Stimulated activated naive B cell treated with anti-CD40 and anti-IgM and Interleukin-4, amounts not matched to agents 10 μg/mL and 1 μg/mL and 100 μg/mL, for 72 hours (primary cell): ENCODE measurements at places on chromosomes 7 and 10.

DNA sequence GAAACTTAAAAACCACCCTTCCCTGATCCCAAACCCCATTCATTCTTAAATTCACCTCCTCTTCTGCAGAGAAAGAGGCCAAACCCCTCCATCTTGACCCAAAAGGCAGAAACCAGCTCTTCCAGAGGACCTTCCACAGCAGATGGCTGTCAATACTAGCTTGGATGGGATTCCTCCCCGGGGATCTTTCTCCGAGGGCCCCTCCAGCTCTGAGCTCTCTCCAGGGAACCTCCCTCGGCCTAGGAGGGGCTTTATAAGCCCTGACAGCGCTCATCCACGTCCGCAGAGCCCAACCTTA, 5.4 kb downstream of the TNRC18 start:
- no peak for DNase-seq

- no peak for DNase-seq
Observed at GRCh38 chr10:27646194-27646593, 99.4 kb downstream of the MKX start.

GRCh38 chr7:122736183-122736582, 33.5 kb upstream of the RNF148 start:
- no peak for DNase-seq

- DNase-seq, result no peak
Observed at GRCh38 chr10:83522456-83522855, 616.9 kb upstream of the GHITM start.

DNA sequence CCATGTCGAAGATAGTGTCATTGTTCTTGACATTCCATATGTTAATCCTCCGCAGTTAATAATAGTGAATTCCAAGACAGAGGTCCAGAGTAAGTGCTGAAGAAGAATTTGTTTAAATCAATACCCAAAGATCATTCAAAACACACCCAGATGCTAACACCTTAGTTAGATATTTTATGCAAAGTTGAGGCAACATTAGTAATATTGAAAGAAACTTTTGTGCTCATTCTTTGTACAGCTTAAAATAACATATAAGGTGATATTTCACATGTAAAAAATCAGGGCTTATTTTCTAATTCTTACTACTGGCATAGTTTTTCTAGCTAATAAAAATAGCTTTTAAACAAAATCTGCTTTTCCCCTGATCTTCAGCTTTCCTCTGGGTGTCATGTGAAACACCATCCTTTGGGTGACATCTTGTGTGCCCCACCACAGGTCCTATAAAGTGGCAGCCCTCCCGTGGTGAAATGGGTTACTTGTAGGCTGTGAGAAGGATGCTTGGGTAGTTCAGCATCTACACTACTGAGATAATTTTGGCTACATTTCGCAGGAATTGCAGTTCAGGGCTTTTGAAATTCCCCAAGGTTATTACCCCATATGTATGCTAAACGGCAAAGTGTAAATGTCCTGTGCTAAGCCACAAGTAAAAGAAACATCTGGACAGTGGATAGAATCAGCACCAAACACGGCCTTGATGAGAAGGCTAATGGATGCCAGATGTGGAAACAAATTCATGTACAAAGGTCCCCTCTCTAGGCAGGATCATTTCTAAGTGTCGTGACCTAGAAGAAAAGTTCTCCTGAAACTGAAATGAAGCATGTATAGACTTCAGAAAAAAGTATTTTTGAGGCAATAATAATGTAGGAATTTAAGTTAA, 105.4 kb downstream of the GRM3 start:
- no peak for DNase-seq

DNA sequence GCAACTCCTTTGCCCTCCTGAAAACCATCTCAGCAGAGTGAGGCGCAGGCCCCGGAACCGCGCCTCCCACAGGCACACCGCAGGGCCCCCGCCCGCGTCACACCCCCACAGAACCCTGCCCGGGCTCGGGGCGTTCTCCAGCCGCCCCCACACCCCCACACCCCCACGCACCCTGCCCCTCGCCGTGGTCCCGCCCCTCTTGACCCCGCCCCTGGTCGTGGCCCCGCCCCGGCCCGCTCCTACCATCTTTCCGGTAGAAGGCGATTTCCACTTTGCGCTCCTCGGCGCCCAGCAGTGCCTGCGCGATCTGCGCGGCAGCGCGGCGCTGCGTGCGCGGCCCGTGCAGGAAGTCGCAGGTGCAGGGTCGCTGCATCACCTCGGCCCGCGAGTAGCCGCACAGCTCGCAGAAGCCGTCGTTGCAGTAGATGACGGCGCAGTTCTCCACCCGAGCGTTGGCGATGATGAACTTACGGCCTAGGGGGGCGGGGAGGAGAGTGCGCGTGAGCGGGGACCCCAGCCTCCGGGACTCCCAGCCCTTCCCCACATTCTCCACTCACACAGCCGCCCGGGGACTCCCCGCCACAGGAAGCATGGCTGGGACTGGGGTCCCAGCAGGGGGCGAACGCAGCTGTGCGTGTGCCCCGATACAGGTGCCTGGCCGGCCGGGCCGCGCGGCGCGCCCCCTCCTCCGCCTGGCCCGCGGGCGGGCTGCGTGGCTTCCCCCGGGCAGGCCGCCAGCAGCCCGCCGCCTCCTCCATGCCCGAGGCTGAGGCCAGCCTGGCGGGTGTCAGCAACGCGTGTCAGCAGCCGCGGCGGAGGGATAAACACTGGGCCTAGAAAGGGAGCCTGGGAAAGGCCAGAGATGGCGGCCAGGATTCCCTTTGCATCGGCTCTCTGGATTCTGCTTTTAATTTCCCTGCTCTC, 3.4 kb downstream of the KCNH2 start:
- peak; percentile 52 for DNase-seq

- no peak for DNase-seq
Observed at GRCh38 chr10:59393349-59393748, 31.0 kb upstream of the FAM13C start.

GRCh38 chr7:114645451-114645850, 230.8 kb downstream of the FOXP2 start:
- DNase-seq, result no peak

DNA sequence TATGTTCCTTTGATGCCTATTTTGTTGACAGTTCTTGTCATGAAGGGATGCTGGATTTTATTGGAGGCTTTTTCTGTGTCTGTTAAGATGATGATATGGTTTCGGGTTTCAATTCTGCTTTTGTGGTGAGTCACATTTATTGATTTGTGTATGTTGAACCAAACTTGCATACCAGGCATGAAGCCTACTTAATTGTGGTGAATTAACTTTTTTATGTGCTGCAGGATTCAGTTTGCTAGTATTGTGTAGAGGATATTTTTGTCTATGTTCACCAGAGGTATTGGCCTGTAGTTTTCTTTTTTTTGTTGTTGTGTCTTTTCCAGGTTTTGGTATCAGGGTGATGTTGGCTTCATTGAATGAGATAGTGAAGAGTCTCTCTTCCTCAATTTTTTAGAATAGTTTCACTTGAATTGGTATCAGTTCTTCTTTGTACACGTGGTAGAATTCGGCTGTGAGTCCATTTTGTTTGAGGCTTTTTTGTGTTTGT, 345.9 kb downstream of the KIF20B start:
- peak; percentile 21 for DNase-seq

DNA sequence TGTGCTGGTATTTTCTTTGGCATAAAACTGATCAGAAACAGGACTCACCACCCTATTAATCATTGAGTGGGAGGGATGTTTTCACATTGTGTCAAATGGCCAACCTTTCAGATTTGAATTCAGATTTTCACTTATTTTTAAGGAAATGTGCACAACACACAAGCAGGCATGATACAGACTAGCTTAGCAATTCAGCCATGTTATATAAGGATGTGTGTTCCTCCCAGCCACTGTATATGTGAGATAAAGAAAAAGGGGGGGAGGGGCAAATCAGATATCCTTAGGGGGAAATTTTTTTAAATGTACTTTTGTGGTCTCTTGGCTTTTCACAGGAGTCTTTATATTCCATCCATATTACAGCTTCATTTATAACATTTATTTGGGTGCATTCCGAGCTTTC, 3.1 kb downstream of the GAD2 start:
- no peak for DNase-seq

DNA sequence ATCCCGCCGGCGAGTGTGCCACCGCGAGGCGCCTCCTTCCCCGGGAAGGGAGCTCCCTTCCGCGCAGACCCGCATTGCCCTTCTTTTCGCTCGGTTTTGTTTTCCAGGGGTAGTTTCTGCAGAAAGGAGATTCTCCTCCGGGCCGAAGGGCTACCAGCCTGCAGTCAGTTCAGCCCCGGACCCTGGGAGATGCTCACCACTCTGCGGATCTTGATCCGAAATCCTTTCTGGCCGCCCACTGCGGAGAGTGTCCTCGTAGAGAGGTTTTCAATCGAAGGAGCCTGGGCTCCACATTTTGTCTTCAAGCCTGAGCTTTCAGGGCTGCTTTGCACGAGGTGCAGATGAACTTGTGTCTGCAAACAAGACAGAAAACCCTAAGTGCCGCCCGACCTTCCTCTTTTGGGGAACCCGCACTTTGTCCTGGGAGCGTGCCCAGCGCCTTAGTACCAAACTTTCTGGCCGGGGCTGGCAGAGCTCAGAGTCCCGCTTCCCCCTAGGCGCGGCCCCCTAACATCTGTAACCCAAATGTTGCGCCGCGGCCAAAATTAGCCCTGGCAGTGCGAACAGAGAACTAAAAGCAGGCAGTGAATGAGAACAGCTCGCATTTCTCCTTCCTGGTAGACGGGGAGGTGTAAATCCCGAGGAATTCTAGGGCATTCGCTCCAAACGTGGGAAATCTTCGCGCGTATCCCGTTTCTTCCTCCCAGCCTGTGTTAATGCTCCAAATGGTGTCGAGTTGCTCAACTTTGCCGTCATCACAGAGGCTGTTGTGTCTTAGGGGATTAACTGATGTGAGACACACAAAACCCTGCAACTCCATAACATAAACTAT, 6.7 kb upstream of the EN2 start:
- no peak for DNase-seq

- no peak for DNase-seq
Observed at GRCh38 chr7:50837965-50838364, 55.3 kb upstream of the GRB10 start.
